ENCODE measurements at places on chromosomes 3 and 15. TPM values are rescaled to one million over a fixed set of nuclear protein-coding genes. Genes with fewer than 3 reads are reported as not detected.

The FBXW12 gene
- not detected for total RNA-seq

The MEGF11 gene
- not detected for total RNA-seq

DNA sequence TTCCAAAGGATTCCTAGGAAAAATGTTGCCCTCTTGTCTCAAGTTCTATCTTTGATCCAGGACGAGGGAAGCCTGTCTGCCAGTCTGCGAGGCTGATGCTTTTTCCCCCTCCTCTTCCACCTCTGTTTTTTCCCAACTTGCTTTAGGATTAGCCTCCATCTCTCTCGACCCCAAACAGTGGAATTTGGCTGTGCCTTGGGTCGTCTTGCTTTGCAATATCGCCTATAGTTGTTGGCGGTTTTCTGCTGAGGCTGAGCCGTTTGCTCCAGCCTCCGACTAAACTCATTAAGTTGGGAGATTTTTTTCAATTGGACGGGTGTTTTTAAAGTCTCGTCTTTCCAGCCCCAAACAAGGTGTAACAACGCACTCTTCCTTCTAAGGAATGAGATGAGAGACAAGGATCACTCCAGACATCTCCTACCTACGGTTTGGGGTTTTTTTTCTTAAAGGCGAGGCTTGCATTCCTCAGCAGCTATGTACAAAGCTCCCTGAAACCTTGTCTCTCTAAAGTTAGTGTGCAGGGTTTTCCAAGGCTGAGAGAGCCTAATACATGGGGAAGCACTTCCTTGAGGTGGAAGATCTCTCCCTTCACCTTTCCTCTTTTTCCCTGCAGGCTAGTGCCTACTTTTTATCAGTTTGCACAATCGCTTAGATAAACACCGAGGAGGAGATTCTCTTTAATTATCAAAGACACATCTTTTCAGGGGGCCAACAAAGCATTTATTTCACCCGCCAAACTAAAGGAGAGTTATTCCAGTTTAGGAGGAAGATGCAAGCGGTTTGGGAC, 4.8 kb upstream of the NR2F2 start:
- no peak for DNase-seq

The ARGFX gene
- total RNA-seq: not detected
